ENCODE measurements at places on chromosomes 7 and 10.

DNA sequence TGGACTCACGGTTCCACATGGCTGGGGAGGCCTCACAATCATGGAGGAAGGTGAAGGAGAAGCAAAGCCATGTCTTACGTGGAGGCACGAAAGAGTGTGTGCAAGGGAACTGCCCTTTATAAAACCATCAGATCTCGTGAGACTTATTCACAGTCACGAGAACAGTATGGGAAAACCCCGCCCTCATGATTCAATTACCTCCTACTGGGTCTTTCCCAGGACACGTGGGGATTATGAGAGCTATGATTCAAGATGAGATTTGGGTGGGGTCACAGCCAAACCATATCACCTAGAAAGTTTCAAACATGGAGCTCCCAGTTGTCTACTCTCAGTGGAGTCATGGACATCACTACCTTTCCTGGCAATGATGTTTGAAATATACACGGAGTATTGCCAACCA, 49.6 kb downstream of the CYCS start:
- peak; percentile 16 for DNase-seq

DNA sequence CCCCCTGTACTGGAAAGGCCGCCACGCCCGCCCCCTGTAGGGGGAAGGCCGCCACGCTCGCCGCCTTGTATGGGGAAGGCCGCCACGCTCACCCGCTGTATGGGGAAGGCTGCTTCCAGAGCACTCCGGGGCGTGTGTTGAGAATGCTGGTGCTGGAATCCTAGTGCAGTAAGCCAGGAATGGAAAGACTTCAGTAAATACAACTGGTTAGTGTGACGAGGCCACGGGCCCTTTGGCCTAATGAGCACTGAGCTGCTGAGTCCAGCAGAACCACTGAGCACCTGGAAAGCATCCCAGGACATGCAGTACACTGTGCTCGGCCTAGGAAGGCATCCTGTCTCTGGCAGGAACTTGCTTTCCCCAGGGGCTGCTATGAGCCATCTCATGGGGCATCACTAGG, 398.9 kb downstream of the PTPRN2 start:
- no peak for DNase-seq

DNA sequence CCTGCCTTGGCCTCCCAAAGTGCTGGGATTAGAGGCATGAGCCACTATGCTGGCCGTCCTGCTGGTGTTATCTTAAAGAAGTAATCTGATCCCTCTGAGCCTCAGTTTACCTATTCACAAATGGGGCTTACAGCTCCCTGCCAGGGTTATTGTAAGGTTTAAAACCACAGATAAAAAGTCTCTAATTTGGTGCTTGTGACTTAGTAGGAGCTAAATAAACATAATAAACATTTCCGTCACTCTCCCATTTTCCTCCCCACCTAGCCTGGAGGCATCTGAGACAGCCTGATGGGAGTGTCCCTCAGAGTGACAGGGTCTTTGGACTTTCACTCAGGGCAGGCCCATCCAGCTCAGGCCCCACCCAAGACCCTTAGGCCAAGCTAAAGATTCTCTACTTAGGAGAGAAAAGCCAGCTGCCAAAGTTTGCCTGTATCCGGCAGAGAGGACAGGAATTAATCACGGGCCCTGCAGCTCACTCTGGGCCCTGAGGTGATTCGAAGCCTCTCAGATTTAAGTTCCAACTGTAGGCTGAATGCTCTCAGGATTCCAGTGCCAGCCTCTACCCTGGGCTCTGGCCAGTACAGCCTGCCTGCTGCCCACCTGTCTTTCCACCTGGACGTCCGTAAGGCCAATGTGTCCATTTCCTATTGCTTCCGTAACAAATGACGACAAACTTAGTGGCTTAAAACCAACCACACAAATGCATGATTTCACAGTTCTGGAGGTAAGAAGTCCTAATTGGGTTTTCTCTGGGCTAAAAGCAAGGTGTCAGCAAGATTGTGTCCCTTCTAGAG, 21.8 kb upstream of the DUSP5 start:
- no peak for DNase-seq

- no peak for DNase-seq
Observed at GRCh38 chr7:65371468-65371867, 2.2 kb upstream of the ZNF92 start.

DNA sequence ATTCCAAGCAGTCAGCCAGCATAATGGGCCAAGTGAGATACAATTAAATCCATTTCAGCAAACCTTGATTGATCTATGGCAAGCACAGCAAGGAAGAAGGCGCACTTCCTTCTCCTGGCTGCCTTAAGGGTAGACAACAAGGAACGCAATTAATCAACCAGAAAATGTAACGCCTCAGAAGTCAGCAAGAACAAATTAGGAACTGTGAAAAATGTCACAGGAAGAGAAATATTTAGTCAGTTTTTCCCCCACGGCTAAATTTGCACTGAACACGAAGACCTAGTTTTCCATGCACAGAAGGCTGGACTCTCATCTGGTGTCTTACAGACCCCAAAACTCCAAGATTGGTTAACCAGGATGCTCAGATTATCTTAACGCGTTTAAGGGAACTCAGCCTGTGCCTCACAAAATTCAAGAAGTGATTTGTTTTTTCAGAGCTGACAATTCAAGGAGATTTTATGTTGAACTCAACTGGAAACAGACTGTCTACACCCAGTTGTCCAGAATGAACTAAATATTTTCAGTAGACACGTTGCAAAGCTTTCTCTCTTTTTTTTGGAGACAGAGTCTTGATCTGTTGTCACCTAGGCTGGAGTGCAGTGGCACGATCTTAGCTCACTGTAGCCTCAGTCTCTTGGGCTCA, 14.2 kb downstream of the SNX8 start:
- DNase-seq: no peak

- no peak for DNase-seq
Observed at GRCh38 chr10:128058106-128058749, 68.0 kb downstream of the MKI67 start.

DNA sequence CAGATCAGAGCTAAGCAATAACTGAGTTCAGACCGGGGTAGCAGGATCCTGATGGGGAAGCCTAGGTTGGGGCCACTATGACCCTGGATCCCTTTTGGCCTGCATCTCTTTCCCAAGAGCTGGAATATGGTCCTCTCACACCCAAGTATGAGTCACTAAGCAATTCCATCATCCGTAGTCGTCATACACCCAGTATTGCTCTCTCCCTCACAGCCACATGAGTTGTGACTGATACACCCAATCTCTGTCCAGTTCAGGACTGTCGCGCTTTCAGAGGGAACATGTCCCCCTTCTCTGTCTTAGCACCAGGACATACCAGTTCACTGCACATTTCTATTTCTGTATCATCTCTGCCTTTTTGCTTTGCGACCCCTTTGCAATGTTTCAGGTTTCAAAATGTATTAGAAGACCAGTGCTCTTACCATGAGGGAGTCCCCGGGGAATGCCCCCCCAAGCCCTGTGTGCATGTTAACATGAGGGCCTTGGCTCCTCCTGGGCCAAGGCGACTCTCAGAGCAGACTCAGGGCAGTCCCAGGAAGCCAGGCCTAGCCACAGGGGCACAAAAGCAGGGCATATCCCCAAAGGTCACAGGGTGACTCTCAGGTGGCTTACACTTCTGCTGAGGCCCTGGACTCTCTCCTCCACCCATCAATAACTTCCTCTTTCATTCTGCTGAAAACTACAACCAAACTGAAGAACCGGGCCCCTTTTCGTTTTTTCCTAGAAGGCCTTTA, 75.3 kb upstream of the SAMD8 start:
- DNase-seq: no peak

- no peak for DNase-seq
Observed at GRCh38 chr10:11447586-11447985, 163.9 kb downstream of the USP6NL start.

DNA sequence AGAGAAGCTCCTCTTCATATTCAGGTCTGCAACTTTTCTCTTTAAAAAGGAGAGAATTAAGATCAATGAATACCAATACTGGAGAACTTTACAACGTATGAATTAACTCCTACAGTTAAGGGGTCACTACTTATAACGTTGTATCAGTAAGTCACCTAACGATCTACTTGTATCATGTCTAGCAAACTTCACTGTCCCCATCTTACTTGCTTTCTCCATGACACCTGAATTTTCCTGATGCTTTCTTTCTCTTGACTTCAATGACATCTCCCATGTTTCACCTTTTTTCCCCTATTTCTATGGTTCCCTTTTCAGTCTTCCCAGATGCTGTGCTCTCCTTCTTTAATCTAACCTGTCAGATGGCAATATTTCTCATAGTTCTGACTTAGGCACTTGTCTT, 19.6 kb downstream of the NAMPT start:
- no peak for DNase-seq

DNA sequence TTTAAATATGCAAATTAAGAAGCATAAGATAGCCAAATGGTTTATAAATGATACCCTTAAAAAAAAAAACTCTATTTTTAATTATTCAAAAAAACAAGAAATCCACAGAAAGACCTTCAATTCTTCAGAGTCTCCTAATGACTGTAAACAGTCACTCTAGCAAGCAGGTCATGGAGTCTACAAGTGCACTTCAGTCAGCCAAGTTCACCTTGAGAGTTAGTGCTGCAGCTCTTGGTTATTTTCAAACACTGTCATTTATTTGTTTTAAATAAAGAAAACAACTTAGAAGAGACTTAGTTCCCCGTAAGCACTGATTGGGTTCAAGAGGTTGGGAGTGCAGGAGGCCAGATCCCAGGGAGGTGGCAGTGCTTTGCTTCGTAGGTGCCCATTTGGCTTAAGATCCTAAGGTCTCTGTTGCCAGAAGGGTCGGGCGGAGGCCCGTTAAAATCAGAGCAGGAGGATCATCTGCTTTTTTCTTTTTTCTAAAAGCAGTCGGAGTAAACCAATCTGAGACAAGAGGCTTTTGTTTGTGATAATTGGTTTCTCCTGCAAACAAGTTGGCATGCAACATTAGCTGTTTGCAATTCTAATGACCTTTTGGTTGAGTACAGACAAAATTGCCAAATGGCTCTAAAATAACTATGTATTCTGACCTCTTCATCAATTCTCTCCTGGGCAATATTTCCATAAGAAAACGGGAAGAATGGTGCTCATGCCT, 86.4 kb upstream of the ELMO1 start:
- DNase-seq: no peak

- no peak for DNase-seq
Observed at GRCh38 chr7:90613088-90613498, 17.0 kb downstream of the CDK14 start.

GRCh38 chr10:24843256-24843655, 109.2 kb downstream of the PRTFDC1 start:
- DNase-seq: no peak

DNA sequence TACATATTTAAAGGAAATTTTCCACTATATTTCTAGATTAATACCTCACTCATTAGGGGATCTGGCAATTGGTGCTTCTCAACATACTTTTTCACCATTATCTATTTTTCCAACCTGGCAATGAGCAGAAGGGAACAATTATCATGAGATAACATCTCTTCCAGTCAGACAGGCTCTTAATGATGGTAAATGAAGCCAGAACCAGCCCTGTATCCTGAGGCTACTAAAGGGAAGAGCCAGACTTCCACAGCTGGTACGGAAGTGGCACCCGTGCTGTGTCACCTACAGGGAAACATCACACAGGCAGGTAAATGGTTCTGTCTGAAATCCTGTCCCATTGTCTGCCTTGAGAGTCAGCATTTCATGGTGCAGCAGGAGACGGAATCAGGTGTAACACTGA, 75.9 kb downstream of the ELMO1 start:
- DNase-seq: no peak

GRCh38 chr10:12412666-12413368, 63.5 kb downstream of the CAMK1D start:
- peak; percentile 41 for DNase-seq

GRCh38 chr7:98049034-98049433, 57.6 kb upstream of the LMTK2 start:
- DNase-seq: no peak

GRCh38 chr7:96397936-96398598, 76.2 kb upstream of the SLC25A13 start:
- no peak for DNase-seq

GRCh38 chr7:117871778-117872538, 1.3 kb downstream of the CTTNBP2 start:
- no peak for DNase-seq

- DNase-seq: peak; percentile 16
Observed at GRCh38 chr7:24786941-24787340, 29.7 kb upstream of the GSDME start.

DNA sequence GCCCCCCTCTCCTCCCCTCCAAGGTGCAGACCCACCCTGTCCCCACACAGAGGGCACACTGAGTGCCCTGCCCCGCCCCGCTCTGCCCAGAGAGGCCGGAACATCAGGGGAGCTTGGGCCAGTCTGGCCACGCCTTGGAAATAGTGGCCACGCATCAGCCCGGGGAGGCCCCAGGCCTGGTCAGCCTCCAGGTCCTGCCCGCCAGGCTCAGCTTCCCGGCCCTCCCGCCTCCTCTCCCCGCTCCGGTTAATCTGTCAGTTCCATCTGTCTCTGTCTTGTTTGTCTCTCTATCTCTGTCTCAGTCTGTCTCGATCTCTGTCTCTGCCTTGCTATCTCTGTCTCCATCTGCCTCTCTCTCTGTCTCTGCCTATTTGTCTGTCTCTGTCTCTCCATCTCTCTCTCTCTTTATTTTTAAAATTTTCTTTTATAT, 28.9 kb upstream of the TNRC18 start:
- no peak for DNase-seq
